WTC11 (cell line): ENCODE measurements at places on chromosomes 5 and 9. TPM values are rescaled to one million over a fixed set of nuclear protein-coding genes. Genes with fewer than 3 reads are reported as not detected.

Gene MTAP
- total RNA-seq = 71.8 to 84.3 TPM (median 73.9 TPM) in 3 replicates

- no peak for DNase-seq
- H3K4me1 ChIP-seq = peaks cover 6% of the 10 kb centered on the region
- H3K4me3 ChIP-seq = peak overlapping the region; percentile 73
- H3K27me3 ChIP-seq = no peaks in the 10 kb centered on the region
Measured at GRCh38 chr9:83920469-83920926, 734 bp downstream of the KIF27 start.

DNA sequence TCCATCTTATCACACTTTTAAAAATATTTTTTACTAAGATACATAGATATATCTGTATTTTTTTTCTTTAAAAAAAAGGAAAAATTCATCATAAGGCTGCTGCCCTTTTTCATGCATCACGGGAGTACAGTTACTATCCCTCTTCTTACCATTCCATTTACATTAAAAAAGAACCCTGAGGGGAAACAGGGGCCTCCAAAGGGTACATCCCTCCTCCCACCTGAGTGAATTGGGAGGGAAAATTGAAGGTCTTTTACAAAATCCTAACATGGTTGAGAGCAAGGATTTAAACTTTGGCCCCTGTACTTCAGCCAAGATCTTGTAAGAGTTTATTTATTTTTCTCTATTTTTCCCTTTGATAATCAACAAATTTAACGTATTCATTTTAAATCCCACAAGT lies 319.2 kb downstream of the MLLT3 start:
- H3K4me3 ChIP-seq = peak overlapping the region; percentile 58
- peak overlapping the region; percentile 96 for H3K27ac ChIP-seq
- H3K27me3 ChIP-seq = no peaks in the 10 kb centered on the region
- peaks cover 6% of the 10 kb centered on the region for H3K36me3 ChIP-seq
- peaks cover 82% of the 10 kb centered on the region for H3K4me1 ChIP-seq

GRCh38 chr9:126354887-126355770 lies 28.5 kb downstream of the MVB12B start:
- H3K4me3 ChIP-seq = no peak overlapping the region
- no peaks in the 10 kb centered on the region; the same call in 1 of the 2 replicates for H3K27me3 ChIP-seq
- peaks cover 20% of the 10 kb centered on the region for H3K36me3 ChIP-seq
- no peak overlapping the region for H3K27ac ChIP-seq

GRCh38 chr9:94250456-94250855 lies 8.6 kb upstream of the ZNF169 start:
- H3K27me3 ChIP-seq = no peaks in the 10 kb centered on the region
- no peaks in the 10 kb centered on the region for H3K36me3 ChIP-seq
- peaks cover 10% of the 10 kb centered on the region for H3K4me1 ChIP-seq
- no peak overlapping the region for H3K4me3 ChIP-seq

GRCh38 chr5:116576053-116576713 lies 1.6 kb upstream of the SEMA6A start:
- peaks cover 30% of the 10 kb centered on the region for H3K4me1 ChIP-seq
- H3K27me3 ChIP-seq = no peaks in the 10 kb centered on the region
- peaks cover 26% of the 10 kb centered on the region for H3K36me3 ChIP-seq
- H3K4me3 ChIP-seq = peak overlapping the region; percentile 100
- peak; percentile 90 for DNase-seq

DNA sequence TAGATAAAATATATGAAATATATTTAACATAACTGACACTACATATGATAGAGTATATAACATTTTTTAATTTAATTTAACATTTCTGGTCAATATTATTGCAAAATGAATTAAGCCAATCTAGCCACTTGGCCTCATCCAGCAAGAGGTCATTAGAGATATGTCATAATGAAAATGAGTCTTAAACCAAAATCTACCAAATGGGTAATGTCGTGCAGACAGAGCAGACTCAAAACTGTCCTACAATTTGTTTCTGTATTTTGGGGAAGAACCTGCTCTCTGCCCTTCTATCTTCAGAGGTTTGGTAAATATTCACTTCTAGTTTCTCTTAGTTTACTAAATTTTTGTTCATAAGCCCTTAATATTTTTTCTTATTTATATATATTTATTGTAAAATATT lies 61.4 kb downstream of the ARHGEF28 start:
- H3K4me1 ChIP-seq = no peaks in the 10 kb centered on the region; the same call in 1 of the 2 replicates
- H3K27me3 ChIP-seq = no peaks in the 10 kb centered on the region; the same call in 1 of the 2 replicates
- no peaks in the 10 kb centered on the region for H3K36me3 ChIP-seq
- DNase-seq = no peak

- H3K27ac ChIP-seq = no peak overlapping the region
- H3K4me1 ChIP-seq = peaks cover 3% of the 10 kb centered on the region; the same call in 1 of the 2 replicates
- H3K36me3 ChIP-seq = peaks cover 27% of the 10 kb centered on the region
- H3K4me3 ChIP-seq = no peak overlapping the region
- H3K27me3 ChIP-seq = no peaks in the 10 kb centered on the region
Measured at GRCh38 chr9:14661421-14662059, 31.7 kb downstream of the ZDHHC21 start.

DNA sequence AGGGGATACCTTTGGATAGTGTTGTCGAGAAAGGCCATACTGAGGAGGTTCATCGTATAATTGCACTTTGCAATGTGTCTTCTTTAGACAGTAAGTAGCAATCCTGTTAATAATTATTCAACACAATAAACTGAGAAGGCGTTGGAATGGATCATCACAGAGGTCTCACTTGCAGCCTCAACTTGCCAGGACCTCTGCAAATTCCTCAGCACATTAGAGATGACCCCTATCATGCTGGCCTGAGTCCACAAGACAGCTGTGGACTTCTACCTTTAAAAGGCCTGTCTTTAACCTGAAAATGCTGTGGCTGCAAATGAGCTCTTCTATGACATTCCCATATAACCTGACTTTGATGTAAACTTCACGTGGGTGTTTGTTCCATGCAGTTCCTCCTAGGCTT lies 14.1 kb downstream of the SH3TC2 start:
- peaks cover 6% of the 10 kb centered on the region for H3K4me1 ChIP-seq
- H3K27me3 ChIP-seq = no peaks in the 10 kb centered on the region; the same call in 1 of the 2 replicates
- H3K27ac ChIP-seq = no peak overlapping the region
- H3K36me3 ChIP-seq = no peaks in the 10 kb centered on the region
- DNase-seq = no peak
- H3K4me3 ChIP-seq = no peak overlapping the region

- H3K27me3 ChIP-seq = peaks cover 14% of the 10 kb centered on the region
- no peak overlapping the region for H3K27ac ChIP-seq
- H3K36me3 ChIP-seq = peaks cover 20% of the 10 kb centered on the region
- no peak for DNase-seq
Measured at GRCh38 chr9:33517373-33517772, 6.7 kb upstream of the ANKRD18B start.

Gene BHMT2
- total RNA-seq = 0.11 to 0.27 TPM in 2 of 3 replicates, not detected in the other

DNA sequence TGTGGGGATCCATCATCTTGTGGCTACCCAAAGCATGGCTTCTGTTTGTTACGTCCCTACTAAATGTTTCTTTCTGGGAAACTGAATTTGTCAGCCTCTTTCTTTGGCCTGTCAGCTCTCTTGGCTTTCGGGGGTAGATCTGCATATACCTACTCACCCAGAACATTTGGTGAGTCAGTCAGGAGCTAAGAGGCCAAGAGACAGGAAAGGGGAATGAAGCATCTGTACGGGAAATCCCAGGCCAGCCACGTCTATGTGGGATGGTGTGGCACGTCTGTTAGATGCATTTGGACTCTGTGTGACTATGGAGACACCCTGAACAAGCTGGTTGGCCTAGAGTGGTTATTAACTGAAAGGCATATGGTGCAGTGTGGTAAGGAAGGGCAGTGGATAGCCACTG lies 58.1 kb downstream of the CDO1 start:
- no peaks in the 10 kb centered on the region for H3K4me1 ChIP-seq
- no peak for DNase-seq
- no peak overlapping the region for H3K27ac ChIP-seq
- H3K36me3 ChIP-seq = peaks cover 17% of the 10 kb centered on the region
- H3K27me3 ChIP-seq = no peaks in the 10 kb centered on the region

Gene IL9
- not detected in 3 replicates for total RNA-seq

Gene NR5A1
- 0.39 to 0.77 TPM (median 0.60 TPM) in 3 replicates for total RNA-seq
